ENCODE measurements at places on chromosomes 5 and 9. TPM values are rescaled to one million over a fixed set of nuclear protein-coding genes. Genes with fewer than 3 reads are reported as not detected.
A peak's percentile ranks its signal among the peaks of the same experiment; 100 is the strongest.

DNA sequence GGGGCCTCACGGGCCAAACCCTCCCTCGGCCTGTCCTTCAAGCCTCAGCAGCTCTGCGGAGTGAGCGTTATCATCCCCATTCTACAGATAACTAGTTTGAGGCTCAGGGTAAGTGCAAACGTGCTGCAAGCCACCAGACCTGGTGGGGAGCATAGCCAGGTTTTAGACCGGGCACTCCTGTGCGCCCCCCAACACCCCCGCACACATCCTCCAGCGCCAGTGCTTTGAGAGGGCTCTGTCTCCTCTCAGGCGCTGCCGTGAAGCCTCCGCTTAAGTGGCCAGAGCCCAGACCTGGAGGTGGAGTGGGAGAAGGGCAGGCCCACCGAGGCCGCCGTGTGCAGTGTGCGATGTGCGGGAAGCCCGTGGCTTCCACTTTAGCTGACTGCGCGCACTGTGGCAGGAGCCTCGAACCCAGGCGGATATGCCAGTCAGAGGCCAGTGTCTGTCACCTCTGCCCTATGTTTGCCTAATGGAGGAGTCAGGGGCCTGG, 1.6 kb upstream of the MGAT1 start:
- DNase-seq = no peak

GRCh38 chr9:7284117-7284516, 515.5 kb downstream of the DMAC1 start:
- no peak for DNase-seq

DNA sequence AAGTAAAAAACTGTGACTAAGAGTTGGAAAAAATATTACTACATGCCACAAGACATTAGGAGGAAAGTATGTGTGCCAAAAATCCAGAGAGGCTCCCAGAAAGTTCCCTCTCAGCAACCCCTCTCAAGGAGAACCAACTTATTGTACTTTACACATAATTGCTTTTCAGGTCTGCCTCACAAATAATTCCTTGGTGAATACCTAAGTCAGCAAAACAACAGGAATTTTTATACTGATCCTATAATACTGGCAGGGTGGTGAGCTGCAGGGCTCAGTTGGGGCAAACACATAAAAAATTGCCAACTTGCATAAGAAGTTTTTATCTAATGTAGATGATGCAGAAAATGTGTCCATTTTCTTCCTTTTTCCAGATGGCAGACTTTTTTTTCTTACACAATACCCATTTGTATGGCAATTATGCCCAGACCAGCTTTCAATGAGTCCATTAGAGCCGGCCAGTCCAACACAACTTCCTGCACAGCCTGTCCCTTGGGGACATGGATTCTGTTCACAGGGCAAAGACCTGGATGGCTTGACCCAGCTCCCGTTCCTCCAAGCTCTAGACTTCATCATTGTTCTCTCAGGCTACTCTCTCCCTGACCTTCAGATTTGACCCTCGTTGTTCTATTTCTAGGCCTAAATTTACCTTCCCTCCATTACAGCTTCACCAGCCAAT, 31.3 kb downstream of the MARCHF3 start:
- no peak for DNase-seq

DNA sequence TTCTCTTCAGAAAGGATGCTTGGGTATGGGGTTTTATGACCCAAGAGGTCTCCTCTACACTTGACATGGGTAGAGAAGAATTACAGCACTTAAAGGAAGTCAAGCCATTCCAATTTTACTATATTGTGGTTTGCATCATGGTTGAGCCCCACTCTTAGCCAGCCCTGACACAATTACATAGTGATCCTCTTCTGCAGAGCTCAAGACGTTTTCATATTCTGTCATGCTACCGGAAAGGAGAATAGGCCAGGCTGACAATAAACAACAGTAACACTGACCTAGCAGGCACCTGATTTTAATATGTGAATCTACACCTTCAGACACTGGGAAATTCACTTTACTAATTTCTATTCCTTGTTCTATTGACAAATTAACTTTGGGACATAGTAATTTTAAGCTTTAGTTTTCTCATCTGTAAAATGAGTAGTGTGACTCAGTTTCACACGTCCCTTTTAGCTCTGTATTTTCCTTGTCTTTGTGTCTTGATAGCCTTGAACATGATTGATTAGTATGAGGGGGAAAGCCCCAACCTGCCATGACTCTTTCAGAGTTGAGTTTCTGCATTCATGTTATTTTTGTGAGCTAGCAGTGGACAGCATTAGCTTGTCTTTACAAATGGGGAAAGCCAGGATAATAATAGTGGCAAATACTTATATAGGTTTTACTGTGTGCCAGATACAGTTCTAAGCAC, 83.8 kb downstream of the SV2C start:
- DNase-seq = no peak

DNA sequence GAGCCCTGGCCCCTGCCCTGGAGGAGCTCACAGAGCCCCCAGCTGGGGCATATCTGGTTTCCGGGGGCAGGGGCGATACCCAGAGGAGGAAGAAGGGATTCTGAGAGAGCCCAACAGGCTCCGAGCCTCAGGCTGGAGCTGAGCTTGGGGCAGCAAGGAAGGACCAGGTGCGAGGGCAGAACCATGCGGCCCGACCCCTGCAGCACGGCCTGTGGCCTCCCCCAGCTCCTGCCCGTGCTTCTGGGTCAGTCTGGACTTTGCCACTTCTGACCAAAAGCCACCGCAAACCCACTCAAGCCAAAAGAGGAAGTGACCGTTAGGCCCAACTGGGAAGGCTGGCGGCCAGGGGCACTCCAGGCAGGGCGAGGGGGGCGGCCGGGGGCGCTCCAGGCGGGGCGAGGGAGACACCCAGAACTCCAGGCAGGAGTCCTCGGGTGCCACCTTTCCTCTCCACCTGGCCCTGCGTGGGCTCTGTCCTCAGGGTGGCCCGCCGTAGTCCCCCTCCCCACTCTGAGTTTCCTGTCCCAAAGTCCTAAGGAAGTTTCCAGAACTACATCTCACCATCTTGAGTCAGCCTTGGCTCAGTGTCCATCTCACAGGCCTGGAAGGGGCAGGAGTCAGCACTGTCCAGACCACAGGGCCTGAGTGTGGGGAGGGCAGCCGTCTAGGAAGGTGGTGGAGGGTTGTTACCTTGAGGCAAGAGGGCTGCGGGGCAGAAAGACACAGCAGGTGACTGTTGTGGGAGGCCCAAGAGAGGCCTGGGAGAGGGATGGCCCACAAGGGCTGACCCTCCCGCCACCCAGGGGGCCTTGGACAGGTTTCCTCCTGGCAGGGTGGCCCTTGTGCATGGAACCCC, 946 bp upstream of the LTC4S start:
- DNase-seq = peak; percentile 41

GRCh38 chr9:23769307-23769935, 56.6 kb downstream of the ELAVL2 start:
- no peak for DNase-seq

DNA sequence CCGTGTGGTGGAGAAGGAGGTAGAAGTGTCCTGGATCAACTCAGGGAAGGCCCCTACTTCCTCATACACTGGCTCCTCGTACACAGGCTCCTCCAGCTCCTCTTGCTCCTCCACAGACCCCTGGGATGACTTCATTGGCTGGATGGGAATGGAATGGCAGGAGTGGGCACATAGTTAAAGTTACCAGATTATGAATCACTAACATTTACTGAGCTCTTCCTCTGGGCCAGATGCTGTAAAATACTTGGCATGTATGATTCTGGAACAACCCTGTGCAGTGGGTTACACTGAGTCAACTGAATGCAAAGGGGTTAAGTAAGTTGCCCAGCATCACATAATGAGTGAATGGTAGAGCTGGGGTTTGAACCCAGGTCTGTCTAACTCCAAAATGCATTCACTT, 3.1 kb upstream of the FCHSD1 start:
- DNase-seq = no peak

DNA sequence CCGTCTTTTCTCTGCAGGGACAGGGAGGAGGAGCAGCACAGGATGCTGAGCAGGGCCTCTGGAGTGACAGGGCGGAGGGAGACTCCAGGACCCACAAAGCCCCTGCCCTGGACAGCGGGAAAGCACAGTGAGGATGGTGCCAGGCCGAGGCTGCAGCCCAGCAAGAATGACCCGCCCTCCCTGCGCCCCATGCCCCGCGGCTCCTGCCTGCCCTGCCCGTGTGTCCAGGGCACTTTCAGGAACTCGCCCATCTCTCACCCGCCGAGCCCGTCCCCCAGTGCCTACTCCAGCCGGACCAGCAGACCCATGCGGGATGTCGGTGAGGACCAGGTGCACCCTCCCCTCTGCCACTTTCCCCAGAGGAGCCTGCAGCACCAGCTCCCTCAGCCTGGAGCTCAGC, 9.1 kb upstream of the EXOC3 start:
- DNase-seq = no peak

- DNase-seq = no peak
Observed at GRCh38 chr5:96657068-96657467, 5.1 kb upstream of the CAST start.

DNA sequence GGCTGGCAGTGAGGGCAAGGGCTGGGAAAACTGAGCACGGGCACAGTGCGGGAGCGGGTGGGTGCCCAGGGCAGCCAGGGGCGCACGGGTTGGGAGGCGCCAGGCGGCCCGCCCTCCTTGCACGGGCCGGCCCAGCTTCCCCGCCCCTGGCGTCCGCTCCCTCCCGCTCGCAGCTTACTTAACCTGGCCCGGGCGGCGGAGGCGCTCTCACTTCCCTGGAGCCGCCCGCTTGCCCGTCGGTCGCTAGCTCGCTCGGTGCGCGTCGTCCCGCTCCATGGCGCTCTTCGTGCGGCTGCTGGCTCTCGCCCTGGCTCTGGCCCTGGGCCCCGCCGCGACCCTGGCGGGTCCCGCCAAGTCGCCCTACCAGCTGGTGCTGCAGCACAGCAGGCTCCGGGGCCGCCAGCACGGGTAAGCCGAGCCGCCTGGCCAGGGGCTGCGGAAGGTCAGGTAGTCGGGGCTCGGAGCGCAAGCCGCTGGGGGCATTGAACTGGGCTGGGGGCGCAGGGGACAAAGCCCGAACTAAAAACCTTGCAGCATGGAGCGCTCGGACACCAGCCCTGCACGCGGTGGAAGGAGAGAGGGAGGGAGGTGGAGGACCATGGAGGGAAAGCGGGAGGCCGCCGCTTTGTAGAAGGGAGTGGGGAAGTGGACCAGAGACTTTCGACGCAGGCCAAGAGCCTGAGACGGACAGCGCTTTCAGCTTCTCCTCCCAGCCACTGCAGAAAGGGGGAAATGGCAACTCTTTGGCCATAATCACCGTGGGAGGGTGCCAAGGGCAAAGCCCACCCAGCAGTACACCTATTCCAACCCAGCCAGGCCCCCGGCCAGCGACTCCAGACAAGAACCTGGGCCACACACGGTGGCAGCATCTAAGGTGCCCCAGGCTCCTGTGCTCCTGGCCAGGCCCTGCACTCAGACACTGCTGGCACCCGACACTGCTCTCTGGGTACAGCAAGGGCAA, at the start of gene TGFBI:
Gene TGFBI, plus strand, starts transcription at position 207 of the 961 bp plus-strand sequence. Its CDS starts 68 bp downstream, at position 275.
- peak; percentile 87 for DNase-seq

DNA sequence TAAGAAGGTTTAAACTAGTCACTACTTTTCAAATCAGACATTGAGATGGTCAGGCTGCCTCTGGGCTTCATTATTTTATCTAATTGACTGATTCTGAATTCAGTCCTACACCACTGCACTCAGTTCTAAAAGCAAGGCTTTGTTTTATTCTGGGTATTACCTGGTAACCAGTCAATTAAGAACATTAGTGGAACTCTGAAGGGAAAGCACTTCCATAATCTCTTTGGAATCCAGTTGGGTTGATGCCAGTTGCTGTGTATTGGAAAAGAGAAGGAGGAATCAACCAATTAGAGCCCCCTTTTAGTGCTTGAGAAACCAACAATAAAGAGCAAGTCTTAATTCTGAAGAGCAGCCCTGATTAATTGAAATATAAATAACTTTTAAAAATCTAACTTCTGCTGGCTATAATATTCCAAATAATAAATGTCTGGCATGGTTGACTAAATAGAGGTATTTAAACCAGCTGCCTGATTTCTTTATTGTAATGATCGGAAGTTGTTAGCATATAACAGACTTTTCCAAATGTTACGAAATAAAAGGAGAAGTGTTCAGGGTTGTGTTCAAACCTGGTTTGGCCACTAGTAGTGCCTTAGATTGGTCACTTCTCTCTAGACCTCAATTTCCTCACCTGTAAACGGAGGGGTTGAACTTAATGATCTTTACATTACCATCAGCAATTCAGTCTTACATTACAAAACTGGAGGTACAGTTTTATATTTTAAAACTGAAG, 32.0 kb downstream of the CPEB4 start:
- no peak for DNase-seq

DNA sequence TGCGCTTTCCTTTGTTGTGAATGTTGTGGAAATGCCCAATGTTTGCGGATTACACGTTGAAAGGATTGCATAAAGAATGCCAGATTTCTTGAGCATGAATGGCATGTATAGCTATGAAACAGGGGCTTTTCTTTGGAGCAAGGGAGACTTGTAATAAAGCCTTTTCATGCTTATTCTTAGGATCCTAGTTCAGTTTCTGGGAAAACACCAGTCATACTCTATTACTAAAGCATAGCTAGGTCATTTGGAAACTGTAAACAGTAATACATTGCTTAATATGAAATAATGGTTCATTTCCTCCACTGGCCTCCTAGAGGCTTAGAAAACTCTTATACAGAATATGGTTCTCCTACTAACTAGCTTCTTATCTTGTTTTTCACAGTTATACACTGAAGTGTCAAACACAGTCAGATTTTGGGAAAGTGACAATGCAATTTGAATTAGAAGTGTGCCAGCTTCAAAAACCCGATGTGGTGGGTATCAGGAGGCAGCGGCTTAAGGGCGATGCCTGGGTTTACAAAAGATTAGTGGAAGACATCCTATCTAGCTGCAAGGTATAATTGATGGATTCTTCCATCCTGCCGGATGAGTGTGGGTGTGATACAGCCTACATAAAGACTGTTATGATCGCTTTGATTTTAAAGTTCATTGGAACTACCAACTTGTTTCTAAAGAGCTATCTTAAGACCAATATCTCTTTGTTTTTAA, 104.2 kb downstream of the MELK start:
- no peak for DNase-seq

DNA sequence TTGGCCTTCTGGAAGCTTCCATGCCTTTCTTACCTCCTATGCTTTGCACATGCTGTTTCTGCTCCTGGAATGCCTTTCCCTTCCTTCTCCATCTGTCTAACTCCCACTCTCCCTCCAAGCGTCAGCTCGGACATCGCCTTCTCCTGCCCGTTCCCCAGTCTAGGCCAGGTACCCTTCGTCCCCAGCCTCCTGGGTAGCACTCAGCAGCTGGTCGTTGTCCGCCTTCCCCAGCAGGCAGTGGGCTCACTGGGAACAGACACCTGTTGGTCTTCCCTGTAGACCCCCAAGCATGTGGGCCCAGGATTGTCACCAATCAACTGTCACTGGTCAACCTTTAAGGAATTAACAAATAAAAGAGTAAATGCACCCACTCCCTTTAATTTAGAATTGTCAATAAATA, 202.2 kb downstream of the RGS3 start:
- peak; percentile 1 for DNase-seq

TNC gene
- total RNA-seq = 2.2 TPM

SMIM3 gene
- total RNA-seq = 3.5 TPM

FBXO38 gene
- total RNA-seq = 22.9 TPM

ARID3C gene
- total RNA-seq = 2.2 TPM

GABRA1 gene
- total RNA-seq = not detected

PCDHB12 gene
- 1.1 TPM for total RNA-seq

CDH9 gene
- total RNA-seq = not detected

All from right lobe of liver (tissue), 6 donors.